ENCODE measurements at places on chromosomes 3 and 15.

GRCh38 chr3:154025007-154025406 is 96.2 kb upstream of the ARHGEF26 start:
- DNase-seq: no peak

GRCh38 chr3:145188079-145188770 is 972.8 kb downstream of the PLOD2 start:
- no peak for DNase-seq

DNA sequence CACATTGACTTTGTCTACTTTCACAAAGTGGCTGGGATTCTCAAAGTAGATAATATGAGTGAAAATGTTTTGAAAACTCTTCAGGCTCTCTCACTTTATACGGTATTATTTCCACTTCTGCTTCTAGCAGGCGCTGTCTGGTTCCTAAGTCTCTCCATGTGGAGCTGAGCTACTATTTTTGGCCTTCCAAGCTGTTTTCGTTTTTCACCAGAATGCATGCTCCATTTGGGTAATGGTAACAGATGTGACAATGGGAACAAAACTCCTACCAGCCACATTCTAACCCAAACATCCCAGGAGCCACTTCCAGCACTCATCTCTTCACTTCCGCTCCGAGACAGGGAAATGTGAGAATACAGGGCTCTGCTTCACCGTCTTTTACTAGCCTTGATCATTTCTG is 586.7 kb downstream of the NTRK3 start:
- no peak for DNase-seq

- DNase-seq: no peak
Measured at GRCh38 chr3:51773529-51774056, 5.4 kb downstream of the IQCF6 start.

DNA sequence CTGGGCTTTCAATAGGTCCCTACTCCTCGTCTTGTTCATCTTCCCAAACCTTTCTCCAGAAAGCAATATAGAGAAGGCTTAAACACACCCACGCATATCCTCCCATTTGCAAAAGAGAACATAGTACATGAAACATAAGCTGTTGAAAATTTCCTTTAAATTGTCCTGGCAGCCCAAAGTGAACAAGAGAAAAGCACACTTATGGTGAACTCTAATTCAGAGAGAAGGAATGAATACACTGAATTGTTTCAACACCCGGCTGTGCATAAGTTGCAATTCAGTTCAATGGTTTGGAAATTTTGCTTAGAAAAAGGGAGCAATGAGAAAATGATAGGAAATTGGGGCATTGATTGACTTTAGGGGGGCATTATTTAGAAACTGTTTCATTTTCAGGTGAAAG is 202.6 kb downstream of the TIGIT start:
- no peak for DNase-seq

GRCh38 chr15:55555089-55555488 is 33.1 kb downstream of the PYGO1 start:
- no peak for DNase-seq

DNA sequence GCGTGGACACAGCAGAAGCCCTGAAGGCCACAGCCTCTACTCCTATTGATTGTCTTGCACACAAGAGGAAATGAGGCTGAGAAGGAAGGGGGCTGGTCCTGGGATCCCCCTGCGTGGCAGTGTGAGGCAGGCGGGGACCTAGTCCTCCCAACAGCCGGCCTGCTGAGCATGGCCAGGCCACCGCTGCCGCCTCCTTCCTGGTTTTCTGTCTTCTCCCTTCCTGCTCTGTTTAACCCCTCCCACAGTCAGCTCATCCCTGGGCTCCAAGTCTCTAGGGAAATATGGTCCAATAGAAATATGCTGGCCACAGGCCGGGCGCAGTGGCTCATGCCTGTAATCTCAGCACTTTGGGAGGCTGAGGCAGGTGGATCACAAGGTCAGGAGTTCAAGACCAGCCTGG is 42.1 kb upstream of the HES1 start:
- DNase-seq: no peak

- DNase-seq: no peak
Measured at GRCh38 chr15:98292442-98293240, 332.1 kb downstream of the ARRDC4 start.

- no peak for DNase-seq
Measured at GRCh38 chr3:65083240-65083639, 395.4 kb upstream of the ADAMTS9 start.

DNA sequence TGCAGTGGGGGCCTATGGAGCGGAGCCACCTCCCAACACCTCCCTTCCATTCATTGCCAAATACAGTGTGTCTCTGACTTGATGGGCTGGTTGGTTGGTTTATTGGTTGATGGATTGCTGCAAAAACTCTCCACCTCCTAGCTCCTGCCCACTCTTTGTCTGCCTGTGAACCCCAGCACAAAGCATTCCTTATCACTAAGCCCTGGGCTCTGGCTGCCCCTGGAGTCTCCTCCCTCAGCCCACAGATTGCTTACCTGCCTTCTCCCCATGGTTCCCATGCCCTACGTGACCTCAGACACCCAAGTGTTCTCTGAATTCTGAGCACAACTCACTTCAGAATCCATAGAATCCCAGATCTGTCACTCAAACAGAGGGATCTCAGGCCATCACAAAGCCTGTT is 139.1 kb upstream of the TPM1 start:
- DNase-seq: no peak

- no peak for DNase-seq
Measured at GRCh38 chr15:68606375-68606774, 27.6 kb downstream of the CORO2B start.

DNA sequence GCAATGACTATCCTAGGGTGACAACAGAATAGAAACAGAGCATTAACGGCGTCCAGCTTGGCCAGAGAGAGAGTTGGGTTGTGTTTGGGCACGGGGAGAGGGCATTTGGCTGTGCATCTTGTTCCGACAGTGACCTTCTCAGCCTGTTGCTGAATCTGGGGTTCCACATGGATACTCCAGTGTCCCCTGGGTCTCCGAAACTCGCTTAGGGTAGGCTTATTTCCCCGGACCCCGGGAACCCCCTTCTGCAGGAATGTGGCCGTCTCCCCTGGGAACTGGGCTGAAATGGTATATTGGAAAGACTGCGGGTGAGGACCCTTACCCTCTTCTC is 7.9 kb downstream of the SHOX2 start:
- no peak for DNase-seq

GRCh38 chr3:131447349-131447748 is 55.4 kb downstream of the MRPL3 start:
- DNase-seq: no peak

DNA sequence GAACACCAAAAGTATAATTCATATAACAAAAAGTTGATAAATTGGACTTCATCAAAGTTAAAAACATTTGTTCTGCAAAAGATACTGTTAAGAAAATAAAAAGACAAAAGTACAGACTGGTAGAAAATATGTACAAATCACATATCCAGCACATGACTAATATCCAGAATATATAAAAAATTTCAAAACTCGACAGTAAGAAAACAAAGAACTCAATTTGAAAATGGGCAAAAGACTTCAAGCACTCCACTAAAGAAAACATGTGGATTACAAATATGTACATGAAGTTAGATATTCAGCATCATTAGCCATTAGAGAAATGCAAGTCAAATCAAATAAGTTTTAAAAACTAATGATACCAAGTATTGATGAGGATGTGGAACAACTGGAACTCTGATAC is 6.7 kb downstream of the GK5 start:
- no peak for DNase-seq

GRCh38 chr3:27311400-27311799 is 57.8 kb downstream of the NEK10 start:
- DNase-seq: no peak

DNA sequence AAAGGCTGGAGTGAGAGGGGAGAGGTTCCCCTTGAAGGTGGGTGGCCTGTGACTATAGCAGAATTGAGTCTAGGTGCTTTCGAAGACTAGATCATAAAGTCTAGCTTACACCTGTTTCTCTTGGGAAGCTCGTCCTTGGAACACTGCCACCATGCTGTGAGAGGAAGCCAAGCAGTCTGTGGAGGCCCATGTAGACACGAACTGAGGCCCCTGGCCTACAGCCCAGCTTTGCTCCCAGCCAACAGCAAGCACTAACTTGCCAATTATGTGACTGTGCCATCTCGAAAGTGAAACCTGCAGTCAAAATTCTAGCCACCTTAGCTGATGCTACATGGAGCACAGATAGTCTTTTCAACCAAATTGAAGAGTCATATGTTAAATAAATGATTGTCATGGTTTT is 190.5 kb upstream of the NECTIN3 start:
- DNase-seq: no peak

GRCh38 chr3:41456162-41456561 is 256.9 kb downstream of the CTNNB1 start:
- no peak for DNase-seq

- no peak for DNase-seq
Measured at GRCh38 chr3:166195808-166196207, 358.6 kb upstream of the BCHE start.

GRCh38 chr3:23804441-23805209 is 1.1 kb upstream of the UBE2E1 start:
- no peak for DNase-seq

DNA sequence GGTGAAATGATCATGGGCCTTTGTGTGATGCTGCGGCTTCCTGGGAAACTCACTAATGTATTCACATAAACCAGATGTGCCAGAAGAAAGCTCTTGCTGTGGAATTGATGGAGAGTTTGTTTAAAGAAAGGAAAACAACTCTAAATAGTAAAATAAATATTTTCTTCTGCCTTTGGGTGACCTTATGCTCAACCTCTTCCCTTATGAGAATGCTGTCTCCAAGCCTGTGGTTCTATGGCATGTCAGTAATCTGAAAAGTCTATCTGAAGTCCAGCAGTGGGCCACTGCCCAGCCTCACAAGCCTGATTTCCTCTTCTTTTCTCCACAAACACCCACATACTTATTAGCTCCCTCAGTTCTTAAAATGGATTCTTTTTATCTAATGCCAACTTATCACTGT is 49.9 kb upstream of the PHLDB2 start:
- DNase-seq: no peak

DNA sequence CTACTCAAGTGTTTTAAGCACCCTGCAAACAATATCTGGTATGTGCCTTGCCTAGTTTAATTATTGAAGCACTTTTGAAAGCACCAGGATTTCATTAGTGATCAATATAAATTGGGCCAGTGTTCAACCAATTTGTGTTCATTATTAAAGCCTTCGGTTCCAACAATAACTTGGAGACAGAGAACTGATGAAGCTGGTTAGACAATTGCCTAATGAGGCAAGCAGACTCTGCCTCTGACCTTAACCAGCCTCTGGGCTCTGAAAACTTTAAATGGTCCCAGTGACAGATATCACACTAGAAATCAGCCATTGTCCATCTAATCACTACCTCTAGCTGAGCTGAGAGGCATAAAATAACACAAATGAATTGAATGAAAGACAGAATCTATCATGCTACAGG is 139.9 kb upstream of the CNTN6 start:
- no peak for DNase-seq

GRCh38 chr3:99777210-99777549 is 40.5 kb upstream of the CMSS1 start:
- no peak for DNase-seq

DNA sequence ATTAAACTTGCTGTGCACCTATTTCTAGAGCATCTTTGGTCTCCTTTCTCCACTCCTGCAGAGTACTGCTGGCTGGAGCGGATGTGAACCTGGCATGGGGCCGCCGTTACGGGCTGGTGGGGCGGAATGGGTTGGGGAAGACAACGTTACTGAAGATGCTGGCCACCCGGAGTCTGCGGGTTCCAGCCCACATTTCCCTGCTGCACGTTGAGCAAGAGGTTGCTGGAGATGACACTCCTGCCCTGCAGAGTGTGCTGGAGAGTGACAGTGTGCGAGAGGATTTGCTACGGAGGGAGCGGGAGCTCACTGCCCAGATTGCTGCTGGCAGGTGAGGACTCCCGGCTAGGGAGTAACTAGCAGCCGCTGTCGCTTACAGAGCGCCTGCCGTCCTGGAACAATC is 2.1 kb downstream of the ABCF3 start:
- no peak for DNase-seq

GRCh38 chr15:56040081-56041035 is 46.9 kb upstream of the NEDD4 start:
- no peak for DNase-seq

DNA sequence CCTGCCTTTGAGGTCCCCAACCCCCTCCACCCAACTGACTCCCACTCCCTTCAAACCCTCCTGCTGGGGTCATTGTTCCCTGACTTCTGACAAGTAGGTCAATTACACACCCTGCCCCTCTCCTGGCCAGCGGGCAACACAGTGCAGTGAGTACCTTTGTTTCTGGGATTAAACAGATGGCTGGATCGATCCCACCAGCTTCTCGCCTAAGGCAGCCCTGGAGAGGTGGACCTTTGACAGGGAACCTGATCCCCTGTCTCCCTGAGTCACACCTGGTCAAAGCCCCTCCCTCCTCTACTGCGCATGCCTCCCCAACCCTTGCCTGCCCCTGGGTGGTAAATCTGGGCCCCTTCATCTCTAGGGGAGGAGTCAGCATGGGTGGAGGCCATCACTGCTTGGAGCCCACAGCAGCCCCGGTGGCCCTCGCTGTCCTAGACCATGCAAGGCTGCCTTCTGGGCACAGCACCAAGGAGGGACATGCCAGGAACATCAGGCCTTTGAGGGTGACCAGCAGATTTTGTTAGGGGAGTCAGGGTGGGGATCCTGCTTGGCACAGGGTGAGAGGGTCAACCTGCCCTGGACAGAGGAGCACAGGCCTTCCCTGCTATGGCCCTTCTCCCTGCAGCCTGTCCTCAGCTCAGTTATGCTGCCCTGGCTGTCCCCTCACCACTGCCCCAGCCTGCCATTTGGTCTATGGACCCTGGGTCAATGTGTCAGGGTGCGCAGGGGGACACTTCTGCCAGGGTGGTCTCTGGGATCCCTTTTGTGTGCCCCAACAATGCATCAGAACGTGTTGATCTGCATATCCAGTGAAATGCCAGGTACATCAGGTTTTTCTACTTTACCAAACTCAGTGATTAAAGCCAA is 9.8 kb upstream of the PRR23E start:
- DNase-seq: no peak

DNA sequence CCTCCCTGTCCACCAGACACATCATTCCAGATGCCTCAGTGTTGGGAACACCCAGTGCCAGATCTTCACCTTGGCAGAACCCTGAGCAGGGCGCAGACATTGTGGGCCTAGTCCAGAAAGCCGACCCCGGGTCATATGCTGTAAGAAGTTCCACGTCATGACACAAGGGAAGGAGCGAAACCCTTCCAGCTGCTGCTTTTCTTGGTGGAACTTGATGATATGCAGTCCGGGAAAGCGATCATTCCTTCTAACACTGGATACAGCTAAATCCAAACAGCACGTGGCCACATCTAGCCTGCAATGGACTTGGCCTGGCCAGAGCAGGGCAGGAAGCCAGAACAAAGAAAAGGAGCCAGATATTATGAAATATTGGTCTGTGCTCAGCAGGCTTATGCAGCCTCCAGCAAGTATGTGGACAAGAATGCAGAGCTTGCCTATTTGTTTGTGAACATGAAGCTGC is 22.0 kb downstream of the GASK1A start:
- no peak for DNase-seq

- no peak for DNase-seq
Measured at GRCh38 chr3:135918600-135918999, 46.9 kb upstream of the PPP2R3A start.

DNA sequence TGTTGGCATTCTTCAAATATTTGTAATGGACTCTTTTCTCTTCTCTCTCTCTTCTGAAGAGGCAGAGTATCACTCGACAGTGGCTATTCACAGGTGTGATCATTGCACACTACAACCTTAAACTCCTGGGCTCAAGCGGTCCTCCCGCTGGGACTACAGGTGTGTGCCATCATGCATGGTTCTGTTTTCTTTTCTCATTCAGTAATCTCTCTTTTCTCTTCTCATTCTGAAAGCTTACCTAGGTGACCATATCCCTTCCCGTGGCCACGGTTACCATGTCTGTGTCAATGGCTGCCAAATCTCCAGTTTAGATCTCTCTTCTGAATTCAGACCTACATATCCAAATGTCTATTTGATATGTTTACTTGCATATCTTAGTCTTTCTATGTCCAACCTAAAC is 96.3 kb downstream of the SOX2 start:
- DNase-seq: no peak
